ENCODE measurements at places on chromosomes 3 and 15. TPM values are rescaled to one million over a fixed set of nuclear protein-coding genes. Genes with fewer than 3 reads are reported as not detected.

DNA sequence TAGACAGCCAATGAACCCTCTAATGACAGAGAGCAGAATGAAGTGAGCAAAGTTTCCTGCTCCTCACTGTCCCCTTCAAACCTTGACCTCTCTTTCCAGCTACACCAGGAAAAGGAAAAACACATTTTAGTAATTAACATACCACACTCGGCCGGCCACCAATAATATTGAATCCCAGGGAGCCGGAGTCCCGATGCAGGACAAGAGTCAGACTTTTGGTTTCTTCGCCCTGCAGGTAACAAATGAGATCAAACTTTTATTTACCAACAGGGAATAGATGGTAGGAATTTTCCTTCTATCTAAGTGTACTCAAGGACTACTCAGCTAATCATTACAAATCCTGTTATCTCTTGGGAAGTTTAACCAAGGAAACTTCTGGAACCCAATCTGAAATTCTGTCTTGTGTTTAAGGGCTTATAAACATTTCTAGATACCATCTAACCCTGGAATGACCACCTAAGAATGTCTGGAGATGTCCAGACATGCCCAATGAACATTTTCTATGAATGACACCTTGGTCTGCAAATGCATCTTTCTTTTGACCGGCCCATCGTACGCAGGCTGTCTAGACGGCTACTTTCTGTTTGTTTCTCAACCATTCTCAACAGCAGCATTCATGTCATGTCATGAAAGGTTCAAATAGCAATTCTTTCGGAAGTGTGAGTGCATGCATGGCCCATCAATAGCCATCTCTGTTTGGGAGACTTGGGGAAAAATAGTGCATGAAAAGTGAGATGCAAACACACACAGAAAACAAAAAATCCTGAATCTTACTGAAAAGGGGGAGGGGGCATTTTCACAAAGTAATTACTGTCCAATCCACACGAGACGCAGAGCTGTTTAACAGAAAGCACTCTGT is 16.1 kb downstream of the PDZRN3 start:
- no peak overlapping the region for H3K27ac ChIP-seq
- no peaks in the 10 kb centered on the region for H3K36me3 ChIP-seq
- DNase-seq = no peak
- H3K4me3 ChIP-seq = no peak overlapping the region

DNA sequence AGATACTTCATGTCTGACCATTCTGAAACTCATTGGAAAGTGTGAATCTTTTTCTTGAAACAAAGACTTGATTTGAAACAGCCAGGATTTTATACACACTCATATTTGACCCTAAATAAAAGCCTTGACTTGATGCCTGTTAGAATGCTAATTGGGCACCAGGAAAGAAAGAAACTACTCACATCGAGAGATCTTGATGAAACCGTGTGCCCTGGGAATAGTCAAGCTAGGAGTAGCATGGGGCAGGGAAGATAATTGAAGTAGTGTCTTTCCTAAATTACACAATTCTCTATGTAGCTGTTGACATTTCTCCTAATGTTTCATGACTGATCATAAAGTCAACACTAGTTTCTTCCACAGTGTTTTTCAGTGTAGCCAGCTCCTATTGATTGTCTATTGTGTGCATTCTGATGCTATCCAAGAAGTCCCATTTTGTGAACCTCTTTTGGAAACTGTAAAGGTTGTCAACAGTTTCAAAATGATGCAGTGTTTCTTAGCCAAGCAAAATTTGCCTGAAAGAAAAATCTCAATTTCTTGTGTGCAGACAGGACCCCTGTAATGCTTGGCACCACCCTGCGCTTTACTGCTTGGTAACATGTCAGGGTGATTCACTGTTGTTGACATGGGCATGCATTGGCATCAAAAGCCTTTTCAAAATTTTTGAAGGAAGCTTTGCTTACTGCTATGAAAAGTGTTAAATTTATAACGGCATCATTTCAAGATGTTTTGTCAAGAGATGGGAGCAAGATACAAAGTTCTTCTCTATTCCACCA is 52.5 kb upstream of the OTOL1 start:
- no peaks in the 10 kb centered on the region for H3K4me1 ChIP-seq
- H3K27ac ChIP-seq = no peak overlapping the region
- no peaks in the 10 kb centered on the region for H3K36me3 ChIP-seq
- no peaks in the 10 kb centered on the region for H3K27me3 ChIP-seq

GRCh38 chr15:78004919-78005634 is 72.4 kb downstream of the TBC1D2B start:
- H3K4me3 ChIP-seq = no peak overlapping the region
- no peak overlapping the region for H3K27ac ChIP-seq
- H3K27me3 ChIP-seq = no peaks in the 10 kb centered on the region

GRCh38 chr3:102006812-102007485 is 157.6 kb downstream of the NFKBIZ start:
- no peak overlapping the region for H3K4me3 ChIP-seq
- no peak overlapping the region for H3K27ac ChIP-seq
- DNase-seq = no peak
- H3K27me3 ChIP-seq = no peaks in the 10 kb centered on the region
- H3K4me1 ChIP-seq = peaks cover 25% of the 10 kb centered on the region
- no peaks in the 10 kb centered on the region for H3K36me3 ChIP-seq

DNA sequence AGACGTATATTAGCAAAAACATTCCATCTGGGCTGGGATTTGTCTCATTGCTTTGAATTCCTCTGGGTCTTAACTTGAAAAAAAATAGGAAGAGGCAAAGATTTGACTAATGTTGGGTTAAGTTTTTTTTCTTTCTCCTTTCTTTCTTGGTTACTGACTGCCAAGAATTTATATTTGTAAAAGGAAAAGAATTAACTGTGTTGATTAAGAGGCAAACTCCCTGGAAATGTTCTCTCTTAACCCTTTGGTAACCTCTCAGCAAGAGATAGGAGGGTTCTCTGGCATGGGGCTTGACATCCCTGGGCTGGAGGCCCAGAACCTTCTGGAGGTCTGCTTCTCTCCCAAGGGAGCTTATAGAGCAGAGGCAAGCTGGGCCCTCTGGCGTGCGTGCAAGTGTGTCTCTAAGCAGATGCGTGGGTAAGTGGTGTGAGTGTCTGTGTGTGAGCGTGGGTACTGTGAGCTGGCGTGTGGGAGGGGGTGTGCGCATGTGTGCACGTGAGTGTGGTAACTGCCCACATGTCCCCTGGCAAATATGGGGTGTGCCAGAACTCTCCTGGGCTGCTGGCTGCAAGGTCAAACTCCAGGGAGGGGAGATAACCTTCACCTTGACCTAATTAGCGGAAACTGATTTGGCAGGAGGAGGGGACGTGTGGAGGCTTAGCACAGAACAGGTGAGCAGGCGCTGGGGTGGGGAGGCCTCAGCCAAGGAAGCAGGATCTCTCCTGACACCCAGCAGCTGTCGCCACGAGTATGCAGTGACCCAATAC is 49.4 kb upstream of the MAGEF1 start:
- H3K27me3 ChIP-seq = peaks cover 1% of the 10 kb centered on the region
- peaks cover 29% of the 10 kb centered on the region for H3K4me1 ChIP-seq
- H3K27ac ChIP-seq = no peak overlapping the region
- H3K4me3 ChIP-seq = no peak overlapping the region
- H3K36me3 ChIP-seq = no peaks in the 10 kb centered on the region

DNA sequence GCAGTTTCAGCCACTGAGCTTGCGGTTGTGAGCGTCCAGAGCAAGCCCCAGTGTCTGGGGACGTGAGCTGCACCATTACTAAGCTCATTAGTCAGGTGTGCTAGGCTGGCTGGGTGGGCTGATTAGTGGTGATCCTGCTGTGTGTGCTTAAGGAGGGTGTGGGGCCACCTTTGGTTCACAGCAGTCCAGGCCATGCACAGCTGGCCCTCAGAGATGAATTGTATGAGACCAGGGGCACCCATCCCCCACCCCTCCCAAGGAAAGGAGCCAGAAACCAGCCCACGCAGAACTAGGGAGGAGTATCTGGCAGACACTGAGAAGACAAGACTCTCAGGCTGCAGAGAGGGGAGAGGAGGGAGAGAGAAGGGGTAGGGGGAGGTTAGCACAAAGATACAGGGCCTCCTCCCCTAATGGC is 3.8 kb downstream of the TYRO3 start:
- DNase-seq = no peak
- peaks cover 12% of the 10 kb centered on the region for H3K4me1 ChIP-seq
- no peaks in the 10 kb centered on the region for H3K36me3 ChIP-seq
- H3K27me3 ChIP-seq = peaks cover 30% of the 10 kb centered on the region

- H3K36me3 ChIP-seq = peaks cover 19% of the 10 kb centered on the region
- DNase-seq = no peak
- no peak overlapping the region for H3K4me3 ChIP-seq
- peaks cover 2% of the 10 kb centered on the region for H3K27me3 ChIP-seq
- H3K27ac ChIP-seq = no peak overlapping the region
- H3K4me1 ChIP-seq = no peaks in the 10 kb centered on the region
Observed at GRCh38 chr3:127037418-127037841, 54.5 kb downstream of the PLXNA1 start.

DNA sequence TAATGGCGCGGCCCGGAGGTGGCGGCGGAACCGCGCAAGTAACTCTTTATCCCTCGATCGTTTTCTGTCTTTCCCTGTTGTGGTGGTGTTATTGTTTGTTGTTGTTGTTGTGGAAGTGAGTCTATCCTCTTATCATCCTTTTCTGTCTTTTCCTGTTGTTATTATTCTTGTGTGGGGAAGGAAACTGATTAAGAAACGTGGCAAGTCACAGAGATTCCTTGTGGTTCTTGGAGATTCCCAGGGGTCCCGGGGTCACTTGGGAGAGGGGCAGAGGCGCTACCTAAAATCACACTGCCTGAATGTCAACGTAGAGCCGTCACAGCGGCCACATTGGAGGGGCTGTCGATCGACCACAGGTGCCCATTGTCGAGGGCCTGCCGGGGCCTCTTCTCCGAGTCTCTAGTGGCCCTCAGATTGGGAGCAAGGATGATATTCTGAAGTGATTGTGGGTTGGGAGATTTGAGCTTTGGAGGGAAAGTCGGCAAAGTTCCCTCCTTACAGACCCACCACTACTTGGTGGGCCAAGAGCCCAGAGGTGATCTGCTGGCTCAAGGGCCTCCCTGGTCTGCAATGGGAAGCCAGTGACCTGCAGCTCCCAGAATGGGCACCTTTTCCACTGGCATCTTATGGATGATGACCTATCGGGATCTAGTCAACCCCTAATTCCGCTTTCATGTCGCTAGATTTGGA is 790 bp downstream of the PARP14 start:
- no peaks in the 10 kb centered on the region for H3K27me3 ChIP-seq
- H3K4me3 ChIP-seq = peak overlapping the region; percentile 90
- peak overlapping the region; percentile 87 for H3K27ac ChIP-seq
- H3K36me3 ChIP-seq = peaks cover 46% of the 10 kb centered on the region
- no peak for DNase-seq

GRCh38 chr15:76803049-76803571 is 102.0 kb downstream of the SCAPER start:
- H3K27me3 ChIP-seq = no peaks in the 10 kb centered on the region
- H3K4me1 ChIP-seq = no peaks in the 10 kb centered on the region
- H3K36me3 ChIP-seq = peaks cover 45% of the 10 kb centered on the region
- no peak overlapping the region for H3K27ac ChIP-seq
- no peak overlapping the region for H3K4me3 ChIP-seq
- DNase-seq = no peak

GRCh38 chr3:56725175-56725574 is 42.1 kb upstream of the TASOR start:
- peaks cover 23% of the 10 kb centered on the region for H3K4me1 ChIP-seq
- H3K27me3 ChIP-seq = no peaks in the 10 kb centered on the region
- DNase-seq = no peak
- peak overlapping the region; percentile 21 for H3K27ac ChIP-seq
- H3K36me3 ChIP-seq = peaks cover 59% of the 10 kb centered on the region
- H3K4me3 ChIP-seq = no peak overlapping the region

DNA sequence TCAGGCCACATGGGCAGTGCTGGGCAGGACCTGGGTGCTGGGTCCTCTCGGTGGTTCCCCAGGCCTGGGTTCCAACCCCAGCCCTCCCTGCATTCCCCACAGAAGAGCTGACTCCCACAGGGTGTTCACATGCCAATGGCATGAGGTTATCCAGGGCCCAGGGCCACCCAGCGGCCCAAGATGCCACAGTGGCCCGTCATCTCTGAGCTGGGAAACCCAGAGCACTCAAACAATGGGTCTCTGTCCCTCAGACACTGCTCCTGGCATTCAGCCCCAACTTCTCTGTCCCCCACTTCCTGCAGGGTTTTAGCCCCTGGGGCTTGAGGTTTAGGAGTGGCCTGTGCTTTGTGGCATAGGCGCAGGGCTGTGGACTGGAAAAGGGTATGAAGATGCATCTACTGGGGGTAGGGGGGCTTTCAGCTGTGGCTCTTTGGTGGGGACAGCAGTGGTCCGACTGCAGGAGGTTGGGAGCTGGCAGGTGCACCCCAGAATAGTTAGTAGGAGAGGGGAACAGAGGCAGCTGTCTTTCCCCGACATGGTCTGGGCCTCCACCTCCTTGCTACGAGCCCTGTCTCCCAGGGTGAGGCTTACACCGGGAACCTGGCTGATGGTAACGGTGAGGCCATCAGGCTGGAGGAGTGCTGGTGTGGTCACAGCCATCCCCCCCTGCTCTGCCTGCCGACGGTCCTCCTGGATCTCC is 1.7 kb downstream of the CCDC9B start:
- no peaks in the 10 kb centered on the region for H3K27me3 ChIP-seq
- no peaks in the 10 kb centered on the region for H3K36me3 ChIP-seq
- H3K27ac ChIP-seq = no peak overlapping the region
- DNase-seq = no peak
- peaks cover 18% of the 10 kb centered on the region for H3K4me1 ChIP-seq
- no peak overlapping the region for H3K4me3 ChIP-seq

GRCh38 chr3:34175636-34176176 is 377.3 kb downstream of the PDCD6IP start:
- no peak overlapping the region for H3K4me3 ChIP-seq
- no peak for DNase-seq
- no peaks in the 10 kb centered on the region for H3K27me3 ChIP-seq
- H3K36me3 ChIP-seq = no peaks in the 10 kb centered on the region
- no peak overlapping the region for H3K27ac ChIP-seq

- H3K27me3 ChIP-seq = peaks cover 11% of the 10 kb centered on the region
- no peak for DNase-seq
- no peaks in the 10 kb centered on the region for H3K4me1 ChIP-seq
- H3K36me3 ChIP-seq = no peaks in the 10 kb centered on the region
- H3K27ac ChIP-seq = no peak overlapping the region
Observed at GRCh38 chr3:51802106-51802703, 23.2 kb upstream of the IQCF6 start.

DNA sequence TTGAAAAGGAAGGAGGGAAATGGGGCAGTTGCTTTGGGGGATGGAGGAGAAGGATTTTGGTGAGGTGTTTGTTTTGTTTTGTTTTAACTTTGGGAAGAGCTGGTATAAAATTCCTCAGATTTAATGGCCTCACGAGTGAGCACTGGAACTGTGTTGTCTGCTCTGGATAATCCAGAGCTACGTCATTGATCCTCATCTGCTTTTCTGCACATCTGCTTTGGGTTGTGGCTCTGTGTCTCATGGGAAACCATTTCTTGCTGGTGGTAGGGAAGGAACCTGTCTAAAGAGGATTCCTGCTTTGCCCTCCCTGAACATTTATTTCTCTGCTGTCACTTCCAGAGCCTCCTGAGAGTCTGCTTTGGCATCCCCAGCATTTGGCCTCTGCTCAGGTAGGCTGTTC is 3.1 kb downstream of the SNRK start:
- H3K4me1 ChIP-seq = peaks cover 76% of the 10 kb centered on the region
- H3K36me3 ChIP-seq = peaks cover 20% of the 10 kb centered on the region
- no peak for DNase-seq
- H3K4me3 ChIP-seq = peak overlapping the region; percentile 91

The LDHAL6B gene
- total RNA-seq = not detected

The CLRN1 gene
- not detected for total RNA-seq

The ATP2B2 gene
- not detected for total RNA-seq

The LAMB2 gene
- total RNA-seq = not detected

The ZBTB11 gene
- total RNA-seq = 28.7 TPM

The TUSC7 gene
- total RNA-seq = not detected

The SUMF1 gene
- total RNA-seq = 20.7 TPM

The ISLR gene
- total RNA-seq = not detected

The PRR20G gene
- total RNA-seq = not detected

The SEMA3G gene
- total RNA-seq = not detected

Data from activated B cell treated with CpG ODN at 0.5 μM for 24 hours (primary cell).